ENCODE measurements at places on chromosomes 5 and 9.

GRCh38 chr5:17748201-17748600 lies 113.9 kb downstream of the TAF11L14 start:
- DNase-seq, result no peak

DNA sequence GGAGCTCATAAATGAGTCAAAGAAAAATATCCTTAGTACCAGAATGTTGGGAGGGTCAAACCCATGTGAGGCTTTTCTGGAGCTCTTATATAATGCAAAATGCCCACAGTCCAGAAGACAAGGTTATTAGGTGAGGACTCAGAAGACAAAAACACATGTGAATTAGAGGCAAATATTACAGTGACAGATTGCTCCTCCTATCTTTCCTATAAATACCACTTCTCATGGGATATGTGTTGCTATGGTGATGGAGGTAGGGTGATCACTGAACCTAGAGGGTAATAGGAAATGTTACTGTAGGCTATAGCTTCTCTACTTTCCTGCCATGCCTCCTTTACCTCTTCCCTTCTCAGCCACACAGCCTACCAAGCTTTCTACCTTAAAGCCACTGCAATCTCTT lies 264.6 kb downstream of the SEC61B start:
- DNase-seq, result no peak

- DNase-seq, result no peak
These were observed 30.2 kb downstream of the LRRTM2 start for GRCh38 chr5:138844812-138845513.

- no peak for DNase-seq
These were observed 290.6 kb downstream of the FER start for GRCh38 chr5:109038209-109038840.

GRCh38 chr9:113873446-113873845 lies 2.7 kb upstream of the ZNF618 start:
- DNase-seq, result no peak

DNA sequence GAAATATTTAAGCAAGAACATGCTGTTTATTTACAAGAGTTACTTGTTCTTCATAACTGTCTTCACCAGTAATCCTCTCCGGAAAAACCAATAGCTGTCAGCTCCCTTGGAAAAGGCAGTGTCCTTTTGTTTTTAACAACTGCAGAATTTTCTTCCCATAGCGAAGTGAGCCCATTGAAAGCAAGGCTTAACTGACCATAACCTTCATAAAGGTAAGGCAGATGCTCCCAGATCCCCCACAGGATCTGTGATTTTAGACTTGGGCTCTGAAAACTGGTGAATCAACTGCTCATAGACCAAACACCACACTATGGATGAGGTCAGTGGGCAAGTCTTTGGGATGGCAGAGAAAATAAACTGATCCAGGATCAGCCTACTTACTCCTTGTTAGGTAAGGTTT lies 155.0 kb downstream of the GLIS3 start:
- DNase-seq, result no peak

DNA sequence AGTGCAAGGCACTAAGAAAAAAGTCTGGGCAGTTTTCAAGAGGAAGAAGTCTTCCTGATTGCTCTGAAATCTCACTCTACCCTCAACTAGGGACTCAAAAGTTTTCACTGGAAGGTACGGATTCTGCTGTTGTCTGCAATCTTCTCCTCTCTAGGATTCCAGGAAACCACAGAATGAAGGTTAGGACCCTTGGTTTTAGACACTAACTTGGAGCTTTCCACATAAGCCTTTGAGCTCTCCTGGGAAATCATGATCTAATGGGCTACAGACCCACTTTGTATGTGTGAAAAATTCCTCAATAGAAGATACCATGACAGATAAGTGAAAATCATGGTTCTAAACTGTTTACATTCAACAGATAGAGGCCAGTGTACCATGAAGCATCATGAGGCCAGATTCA lies 265.1 kb downstream of the PSAT1 start:
- no peak for DNase-seq

- DNase-seq, result no peak
These were observed 360.6 kb upstream of the PRR16 start for GRCh38 chr5:120103495-120103894.

DNA sequence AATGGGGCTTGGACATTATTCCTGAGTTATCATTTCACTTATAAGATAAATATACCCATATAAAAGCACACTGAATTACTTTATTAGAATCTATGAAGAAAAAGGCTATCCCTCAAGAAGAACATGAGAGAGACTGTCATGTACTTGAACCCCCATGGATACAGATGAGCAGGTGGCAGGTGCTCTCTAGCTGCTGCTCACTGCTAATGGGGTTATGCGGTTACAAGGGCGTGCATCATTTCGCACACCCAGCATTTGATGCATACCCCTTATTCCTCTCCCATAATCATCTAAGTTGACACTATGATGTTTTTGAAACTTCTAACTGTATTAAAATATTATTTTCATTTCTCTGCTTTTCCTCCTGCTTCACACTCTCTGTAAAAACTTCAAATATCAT lies 16.4 kb downstream of the ITK start:
- no peak for DNase-seq

- DNase-seq, result no peak
These were observed 171.4 kb upstream of the NFIB start for GRCh38 chr9:14485366-14485765.

GRCh38 chr5:5155617-5156016 lies 15.5 kb downstream of the ADAMTS16 start:
- no peak for DNase-seq

DNA sequence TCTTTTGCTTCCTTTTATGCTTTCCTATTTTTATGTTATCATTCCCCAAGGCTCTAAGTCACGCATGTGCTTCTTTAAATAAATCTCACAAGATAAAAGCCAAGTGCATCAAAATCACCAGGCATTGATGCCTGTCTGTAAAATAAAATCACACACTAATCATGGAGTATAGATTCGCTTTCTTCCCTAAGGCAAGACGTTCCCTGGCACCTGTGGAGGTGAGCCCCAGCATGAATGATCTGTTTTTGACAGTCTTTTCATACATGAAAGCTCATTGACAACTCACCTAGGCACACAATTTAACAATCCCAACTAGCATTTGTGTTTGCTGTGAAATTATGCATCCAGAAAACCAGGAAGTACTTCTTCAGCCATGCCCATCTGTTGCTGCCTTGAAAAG lies 146.9 kb upstream of the DMAC1 start:
- no peak for DNase-seq

GRCh38 chr5:149157330-149157729 lies 16.0 kb downstream of the ABLIM3 start:
- no peak for DNase-seq

- DNase-seq, result no peak
These were observed 1613.8 kb downstream of the MAT2B start for GRCh38 chr5:165119175-165119574.

- DNase-seq, result no peak
These were observed 72.5 kb upstream of the GPR151 start for GRCh38 chr5:146588331-146589027.

GRCh38 chr9:82332774-82333152 lies 344.2 kb downstream of the SPATA31D1 start:
- no peak for DNase-seq

DNA sequence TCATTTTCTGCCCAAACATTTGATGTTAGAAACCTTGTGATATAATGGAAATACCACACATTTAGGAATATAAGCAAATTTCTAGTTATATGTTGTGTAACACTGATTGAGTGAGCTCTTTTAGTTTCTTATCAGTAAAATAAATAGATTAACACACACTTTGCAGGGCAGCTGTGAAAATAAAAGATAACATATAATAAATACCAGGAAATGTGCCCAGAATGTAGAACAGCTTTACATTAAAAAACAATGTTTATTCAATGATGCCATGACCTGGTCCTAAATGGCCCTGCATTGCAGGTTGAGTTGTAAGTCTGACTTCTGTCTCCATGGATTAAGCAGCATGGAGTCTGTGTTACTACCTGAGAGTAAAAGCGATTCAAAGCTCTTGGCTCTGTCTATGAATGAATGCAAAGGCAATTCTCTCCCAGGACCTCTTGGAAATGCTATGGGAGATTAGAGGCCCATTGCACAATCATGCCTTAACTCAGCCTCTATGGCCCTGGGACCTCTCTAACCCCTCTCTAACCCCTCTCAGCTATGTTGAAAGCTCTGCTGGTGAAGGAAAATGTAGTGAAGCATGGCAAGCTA lies 296.0 kb upstream of the ACTBL2 start:
- no peak for DNase-seq

DNA sequence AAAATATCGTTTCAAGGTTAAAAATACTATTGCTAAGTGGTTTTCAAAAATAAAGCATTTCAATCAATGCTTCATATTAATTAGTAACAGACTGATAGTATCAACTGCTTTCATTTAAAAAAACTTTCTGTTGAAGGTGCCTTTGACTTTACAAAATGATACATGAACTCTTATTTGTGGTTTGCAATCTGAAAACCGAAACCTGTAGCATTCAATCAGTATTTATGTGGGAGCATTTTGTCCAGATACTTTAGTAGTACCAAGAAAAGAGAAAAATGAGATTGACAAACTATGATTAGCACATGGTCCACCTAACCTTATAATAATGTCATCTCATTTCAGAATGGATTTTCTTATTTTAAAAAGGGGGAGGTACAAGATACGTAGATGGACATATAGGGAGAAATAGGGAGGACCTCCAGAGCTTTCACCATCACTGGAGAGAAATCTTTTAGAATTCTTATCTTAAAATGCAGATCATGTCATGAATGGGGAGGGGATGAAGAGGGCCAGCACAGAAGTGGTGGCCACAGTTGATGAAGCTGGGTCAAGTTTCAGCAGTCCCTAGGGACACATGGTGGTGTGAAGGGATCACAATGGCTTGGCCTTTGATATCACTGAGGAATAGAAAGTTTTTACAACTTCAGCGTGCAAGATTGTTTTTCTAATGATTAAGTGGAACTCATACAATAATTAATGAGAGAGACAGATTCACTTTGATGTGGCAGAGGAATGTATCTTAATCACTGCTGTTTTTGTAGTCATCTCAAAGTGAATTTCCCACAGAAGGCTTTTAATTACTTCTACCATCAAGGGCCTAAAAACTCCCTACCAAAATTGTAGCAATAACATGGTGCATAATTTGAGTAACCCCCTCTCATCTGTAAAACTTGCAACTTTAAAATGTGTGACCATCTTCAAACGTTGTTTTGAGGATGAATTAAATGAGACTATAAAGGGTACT lies 322.3 kb upstream of the EDIL3 start:
- no peak for DNase-seq

GRCh38 chr9:33489066-33489465 lies 15.3 kb upstream of the NOL6 start:
- DNase-seq, result no peak

GRCh38 chr5:113519412-113519811 lies 5.9 kb downstream of the YTHDC2 start:
- no peak for DNase-seq

- no peak for DNase-seq
These were observed 33.0 kb downstream of the PPARGC1B start for GRCh38 chr5:149762958-149763630.

GRCh38 chr5:103519550-103519949 lies 43.0 kb downstream of the NUDT12 start:
- DNase-seq, result no peak

- no peak for DNase-seq
These were observed 66.3 kb downstream of the ANKRD55 start for GRCh38 chr5:56166671-56167385.

DNA sequence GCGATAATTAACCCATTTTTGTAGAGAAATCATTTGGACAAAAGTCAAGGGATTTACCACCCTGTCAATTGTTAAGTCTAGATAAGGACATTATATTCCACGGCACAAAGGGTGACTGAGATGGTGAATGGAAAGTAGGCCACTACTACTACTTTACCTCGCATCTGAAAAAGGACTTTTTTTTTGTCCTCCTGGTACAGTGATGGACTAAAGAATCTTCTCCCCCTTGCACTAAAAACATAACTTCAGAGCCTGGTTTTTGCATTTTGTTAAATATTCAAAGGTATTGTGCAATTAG lies 147.5 kb downstream of the EBF1 start:
- no peak for DNase-seq

DNA sequence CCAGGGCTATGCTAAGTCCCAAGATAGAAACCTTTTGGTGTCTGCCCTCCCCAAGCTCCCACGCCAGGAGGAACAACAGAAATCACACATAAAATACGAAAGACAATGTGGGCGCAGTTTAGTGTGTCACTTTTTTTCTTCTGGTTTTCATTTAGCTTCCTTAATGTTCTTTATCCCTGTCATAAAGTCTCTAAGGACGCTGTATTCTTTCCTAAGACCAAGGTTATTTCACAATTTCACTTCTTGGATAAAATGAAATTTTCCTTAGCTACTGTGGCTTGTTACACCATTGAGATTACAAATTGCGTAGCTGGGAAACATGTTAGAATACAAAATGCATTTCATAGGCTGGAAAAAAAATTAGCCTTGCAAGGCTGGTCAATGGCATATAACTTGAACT lies 85.4 kb downstream of the GLIS3 start:
- no peak for DNase-seq
